A549 treated with CpdA at 1 μM for 4 hours (cell line): ENCODE measurements at places on chromosomes 1 and 21. TPM values are rescaled to one million over a fixed set of nuclear protein-coding genes. Genes with fewer than 3 reads are reported as not detected.

A3GALT2 gene
- total RNA-seq = not detected in 5 replicates

FMN2 gene
- 5.0 to 6.4 TPM (median 6.3 TPM) in 5 replicates for total RNA-seq

CCDC190 gene
- not detected in 5 replicates for total RNA-seq

PARS2 gene
- 3.8 to 5.9 TPM (median 4.9 TPM) in 5 replicates for total RNA-seq

IQGAP3 gene
- 13.6 to 17.9 TPM (median 15.8 TPM) in 5 replicates for total RNA-seq

PTPRU gene
- total RNA-seq = 6.4 to 8.3 TPM (median 7.0 TPM) in 5 replicates

PDPN gene
- not detected in 5 replicates for total RNA-seq

SPATA21 gene
- 0.06 to 0.12 TPM (median 0.09 TPM) in 4 of 5 replicates, not detected in the other for total RNA-seq

LCE3B gene
- total RNA-seq = not detected in 5 replicates

FAM78B gene
- total RNA-seq = 0.08 to 0.46 TPM (median 0.32 TPM) in 5 replicates

CNKSR1 gene
- 0.21 to 0.45 TPM (median 0.35 TPM) in 4 of 5 replicates, not detected in the other for total RNA-seq

NBL1 gene
- total RNA-seq = 24.5 to 44.1 TPM (median 35.5 TPM) in 5 replicates

ZFP69B gene
- 1.6 to 2.1 TPM (median 1.7 TPM) in 5 replicates for total RNA-seq

S100A2 gene
- 20.0 to 26.2 TPM (median 24.5 TPM) in 5 replicates for total RNA-seq

RGS18 gene
- total RNA-seq = not detected in 5 replicates

TFF2 gene
- 0.10 TPM in 1 of 5 replicates, not detected in the others for total RNA-seq

PLA2G2F gene
- total RNA-seq = 0.01 TPM in 1 of 5 replicates, not detected in the others

TRIM67 gene
- 0.16 to 0.28 TPM (median 0.21 TPM) in 5 replicates for total RNA-seq

OR2G2 gene
- total RNA-seq = not detected in 5 replicates

CCDC30 gene
- total RNA-seq = 0.21 to 0.92 TPM (median 0.65 TPM) in 5 replicates

EXO5 gene
- total RNA-seq = 3.8 to 5.0 TPM (median 4.6 TPM) in 5 replicates

RGS4 gene
- 0.07 to 0.19 TPM (median 0.13 TPM) in 4 of 5 replicates, not detected in the other for total RNA-seq

ACADM gene
- total RNA-seq = 26.1 to 43.6 TPM (median 32.0 TPM) in 5 replicates

DTL gene
- total RNA-seq = 19.2 to 25.0 TPM (median 22.7 TPM) in 5 replicates

ALG14 gene
- total RNA-seq = 2.8 to 10.6 TPM (median 6.8 TPM) in 5 replicates

FCMR gene
- 3.9 to 6.6 TPM (median 3.9 TPM) in 5 replicates for total RNA-seq

IL12RB2 gene
- total RNA-seq = not detected in 5 replicates

NTRK1 gene
- 0.08 to 0.16 TPM (median 0.10 TPM) in 4 of 5 replicates, not detected in the other for total RNA-seq

GOLT1A gene
- 3.5 to 6.8 TPM (median 4.7 TPM) in 5 replicates for total RNA-seq

METTL13 gene
- total RNA-seq = 43.4 to 51.1 TPM (median 50.1 TPM) in 5 replicates

NBPF4 gene
- 0.13 to 0.24 TPM (median 0.18 TPM) in 5 replicates for total RNA-seq

CATSPERE gene
- 0.05 to 0.27 TPM (median 0.09 TPM) in 4 of 5 replicates, not detected in the other for total RNA-seq

TAL1 gene
- total RNA-seq = not detected in 5 replicates

CYP2J2 gene
- total RNA-seq = 0.05 to 0.09 TPM in 2 of 5 replicates, not detected in the others

PCP4L1 gene
- total RNA-seq = 0.07 to 0.10 TPM (median 0.09 TPM) in 3 of 5 replicates, not detected in the others

CYP4B1 gene
- total RNA-seq = not detected in 5 replicates

PGLYRP3 gene
- total RNA-seq = not detected in 5 replicates

CLCA1 gene
- total RNA-seq = not detected in 5 replicates

RSPO1 gene
- total RNA-seq = 0.09 to 0.13 TPM (median 0.10 TPM) in 4 of 5 replicates, not detected in the other

OR2T35 gene
- not detected in 5 replicates for total RNA-seq

RPE65 gene
- not detected in 5 replicates for total RNA-seq

KRTAP19-4 gene
- total RNA-seq = not detected in 5 replicates

SLC45A1 gene
- total RNA-seq = 2.1 to 3.5 TPM (median 2.5 TPM) in 5 replicates

FTCD gene
- total RNA-seq = 0.05 TPM in 1 of 5 replicates, not detected in the others
